ENCODE measurements at places on chromosomes 1 and 21.

- no peaks in the 10 kb centered on the region for H3K27me3 ChIP-seq
- H3K4me3 ChIP-seq, result no peak overlapping the region
- no peaks in the 10 kb centered on the region for H3K36me3 ChIP-seq
- H3K27ac ChIP-seq, result no peak overlapping the region
- H3K4me1 ChIP-seq, result no peaks in the 10 kb centered on the region
- DNase-seq, result no peak
These were observed 95.5 kb upstream of the PROX1 start for GRCh38 chr1:213891989-213892902.

DNA sequence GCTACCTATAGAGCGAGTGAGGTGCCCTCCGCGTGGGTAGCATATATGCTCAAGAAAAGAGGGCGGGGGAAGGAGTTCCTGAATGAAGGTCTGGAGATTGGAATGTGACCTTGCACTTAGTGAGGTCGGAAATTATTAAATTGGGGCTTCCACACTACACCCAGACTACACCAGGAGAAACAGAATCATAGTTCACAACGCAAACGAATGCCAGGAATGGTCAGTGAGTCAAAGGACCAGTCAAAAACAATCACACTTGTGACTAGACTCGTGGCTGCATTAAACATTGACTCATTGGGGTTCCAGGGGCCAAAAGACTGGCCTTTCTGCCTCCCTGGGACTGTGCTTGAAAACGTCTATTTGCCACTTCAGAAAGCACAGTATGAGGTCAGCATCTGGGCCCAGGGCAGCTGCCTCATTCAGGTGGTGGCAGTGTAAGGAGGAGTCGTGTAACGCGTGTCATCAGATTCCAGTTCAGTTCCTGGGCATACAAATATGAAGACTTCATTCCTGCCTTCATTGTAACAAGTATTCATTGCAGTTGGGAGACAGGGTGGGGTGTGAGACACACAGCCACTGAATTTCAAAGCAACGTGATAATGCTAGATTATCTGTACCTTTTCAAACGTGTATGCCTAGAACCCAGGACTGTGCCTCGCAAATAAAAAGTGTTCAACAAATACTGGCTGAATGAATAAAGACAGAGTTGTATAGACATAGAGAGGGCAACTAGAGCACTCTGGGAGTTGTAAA, at the start of gene YOD1:
Gene YOD1, minus strand, starts transcription at position 18 of the 753 bp plus-strand sequence. CDS start 178 bp downstream, outside the sequence.
- peak within 1 kb of the TSS; percentile 97 for H3K4me3 ChIP-seq
- H3K27me3 ChIP-seq, result peaks cover 3% of the 10 kb centered on the region
- DNase-seq, result no peak
- H3K36me3 ChIP-seq, result peaks cover 4% of the 10 kb centered on the region

GRCh38 chr1:6418668-6419396, 887 bp downstream of the HES2 start:
- DNase-seq, result no peak
- H3K4me3 ChIP-seq, result peak overlapping the region; percentile 81
- H3K36me3 ChIP-seq, result no peaks in the 10 kb centered on the region
- peaks cover 9% of the 10 kb centered on the region for H3K4me1 ChIP-seq

DNA sequence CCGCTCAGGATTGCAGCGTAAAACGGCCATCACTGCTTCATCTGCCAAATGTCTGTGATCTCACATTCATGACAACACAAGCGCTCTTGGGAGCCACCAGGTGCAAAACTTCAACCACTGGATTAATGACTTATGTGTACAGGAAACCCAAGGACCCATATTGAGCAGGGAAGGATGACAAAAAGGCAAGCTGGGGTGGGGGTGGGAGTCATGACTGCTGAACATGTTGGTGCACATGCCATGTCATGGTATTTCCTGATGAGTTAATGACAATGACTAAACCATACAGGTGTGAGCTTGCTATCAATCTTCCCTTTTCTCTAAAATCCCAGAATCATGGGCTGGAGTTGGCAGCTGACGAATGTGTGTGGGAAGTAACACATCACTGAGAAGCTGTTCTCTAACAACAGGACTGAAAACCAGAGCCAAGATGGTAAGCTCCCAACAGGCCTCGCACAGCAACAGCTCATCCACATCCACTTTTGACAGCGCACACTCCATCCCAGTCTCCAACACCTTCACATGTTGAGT, 3.1 kb upstream of the SH2D5 start:
- peaks cover 29% of the 10 kb centered on the region for H3K27me3 ChIP-seq
- no peak overlapping the region for H3K27ac ChIP-seq
- DNase-seq, result peak; percentile 25
- H3K4me3 ChIP-seq, result no peak overlapping the region
- peaks cover 4% of the 10 kb centered on the region for H3K4me1 ChIP-seq

- H3K27ac ChIP-seq, result no peak overlapping the region
- no peak overlapping the region for H3K4me3 ChIP-seq
- no peaks in the 10 kb centered on the region for H3K36me3 ChIP-seq
- peaks cover 4% of the 10 kb centered on the region for H3K4me1 ChIP-seq
- no peak for DNase-seq
These were observed 20.9 kb downstream of the RIT1 start for GRCh38 chr1:155890251-155890650.

GRCh38 chr1:104082221-104082620, 332.5 kb downstream of the AMY1C start:
- H3K27ac ChIP-seq, result no peak overlapping the region
- H3K4me1 ChIP-seq, result no peaks in the 10 kb centered on the region
- no peaks in the 10 kb centered on the region for H3K27me3 ChIP-seq
- no peak for DNase-seq

DNA sequence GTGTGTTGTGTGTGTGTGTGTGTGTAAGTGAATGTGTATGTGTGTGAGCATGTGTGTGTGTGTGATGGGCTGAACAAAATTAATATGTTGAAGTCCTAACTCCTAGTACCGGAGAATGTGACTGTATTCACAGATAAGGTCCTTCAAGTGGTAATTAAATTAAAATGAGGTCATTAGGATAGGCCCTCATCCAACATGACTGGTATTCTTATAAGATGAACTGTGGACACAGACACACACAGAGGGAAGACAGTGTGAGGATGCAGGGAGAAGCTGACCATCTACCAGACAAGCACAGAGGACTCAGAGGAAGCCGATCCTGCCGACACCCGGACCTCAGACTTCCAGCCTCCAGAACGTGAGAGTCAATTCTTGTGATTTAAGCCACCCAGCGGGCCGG, 91.2 kb upstream of the PGBD5 start:
- H3K4me1 ChIP-seq, result peaks cover 8% of the 10 kb centered on the region
- no peak overlapping the region for H3K4me3 ChIP-seq
- DNase-seq, result no peak
- H3K27me3 ChIP-seq, result peaks cover 10% of the 10 kb centered on the region

DNA sequence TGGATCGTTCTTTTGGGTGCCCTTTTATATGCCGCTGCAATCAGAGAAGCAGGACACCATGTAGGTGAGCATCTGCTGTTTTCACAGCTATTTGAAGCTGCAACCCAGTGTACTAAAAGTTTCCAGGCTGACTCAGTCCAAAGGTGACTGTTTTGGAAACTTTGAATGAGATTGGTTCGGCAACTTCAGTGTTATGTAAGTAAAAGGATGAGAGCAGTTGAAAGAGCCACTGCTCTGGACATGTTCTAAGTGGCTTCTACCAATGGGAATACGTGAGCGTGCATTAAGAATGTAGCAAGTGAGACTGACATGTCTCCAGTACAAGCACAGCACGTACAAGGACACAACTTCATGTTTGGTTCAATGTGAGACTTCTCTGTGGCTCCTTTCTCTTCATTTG, 55.6 kb downstream of the DDR2 start:
- H3K27ac ChIP-seq, result no peak overlapping the region
- no peaks in the 10 kb centered on the region for H3K27me3 ChIP-seq
- H3K4me1 ChIP-seq, result peaks cover 37% of the 10 kb centered on the region
